HepG2 (cell line): ENCODE measurements at places on chromosomes 2 and 18. TPM values are rescaled to one million over a fixed set of nuclear protein-coding genes. Genes with fewer than 3 reads are reported as not detected.

Gene ALPI
- not detected in 2 replicates for total RNA-seq

Gene POTEC
- not detected in 2 replicates for total RNA-seq

Gene POTEI
- 0.48 and 1.5 TPM in 2 replicates for total RNA-seq

Gene RALBP1
- total RNA-seq: 33.1 and 39.9 TPM in 2 replicates

DNA sequence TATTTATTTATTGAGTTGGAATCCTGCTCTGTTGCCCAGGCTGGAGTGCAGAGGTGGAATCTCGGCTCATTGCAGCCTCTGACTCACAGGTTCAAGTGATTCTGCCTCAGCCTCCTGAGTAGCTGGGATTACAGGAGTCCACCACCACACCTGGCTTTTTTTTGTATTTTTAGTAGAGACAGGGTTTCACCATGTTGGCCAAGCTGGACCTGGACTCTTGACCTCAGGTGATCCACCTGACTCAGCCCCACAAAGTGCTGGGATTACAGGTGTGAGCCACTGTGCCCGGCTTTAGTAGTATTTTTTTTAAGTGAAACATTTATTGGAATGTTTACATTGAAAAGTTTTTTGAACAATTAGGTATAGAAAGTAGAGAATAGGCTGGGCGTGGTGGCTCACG, 23.9 kb downstream of the SLC20A1 start:
- no peak overlapping the region for H3K27ac ChIP-seq
- H3K4me3 ChIP-seq: no peak overlapping the region
- no peaks in the 10 kb centered on the region for H3K27me3 ChIP-seq
- no peaks in the 10 kb centered on the region for H3K36me3 ChIP-seq
